ENCODE measurements at places on chromosomes 4 and X. TPM values are rescaled to one million over a fixed set of nuclear protein-coding genes. Genes with fewer than 3 reads are reported as not detected.

GRCh38 chr4:182113779-182114178 lies 129.4 kb upstream of the TENM3 start:
- DNase-seq, result peak; percentile 16

DNA sequence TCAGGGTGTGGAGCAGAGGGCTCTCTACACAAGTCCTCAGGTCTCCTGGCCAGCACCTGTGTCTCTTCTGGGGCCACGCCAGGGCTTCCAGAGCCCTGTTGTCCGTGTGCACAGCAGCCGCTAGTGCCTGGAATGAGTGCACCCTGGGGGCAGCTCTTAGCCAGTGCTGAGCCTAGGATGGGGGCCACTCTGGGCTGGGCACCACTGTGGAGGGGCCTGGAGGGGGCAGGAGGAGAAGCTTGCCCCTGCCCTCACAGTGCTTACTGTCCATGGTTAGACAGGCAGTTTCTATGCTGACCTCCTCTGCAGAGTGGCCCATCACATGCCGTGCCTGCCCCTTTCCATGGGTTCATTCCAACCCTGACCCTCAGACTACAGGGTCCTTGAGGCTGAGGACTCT lies 42.7 kb upstream of the GRPEL1 start:
- DNase-seq, result no peak

DNA sequence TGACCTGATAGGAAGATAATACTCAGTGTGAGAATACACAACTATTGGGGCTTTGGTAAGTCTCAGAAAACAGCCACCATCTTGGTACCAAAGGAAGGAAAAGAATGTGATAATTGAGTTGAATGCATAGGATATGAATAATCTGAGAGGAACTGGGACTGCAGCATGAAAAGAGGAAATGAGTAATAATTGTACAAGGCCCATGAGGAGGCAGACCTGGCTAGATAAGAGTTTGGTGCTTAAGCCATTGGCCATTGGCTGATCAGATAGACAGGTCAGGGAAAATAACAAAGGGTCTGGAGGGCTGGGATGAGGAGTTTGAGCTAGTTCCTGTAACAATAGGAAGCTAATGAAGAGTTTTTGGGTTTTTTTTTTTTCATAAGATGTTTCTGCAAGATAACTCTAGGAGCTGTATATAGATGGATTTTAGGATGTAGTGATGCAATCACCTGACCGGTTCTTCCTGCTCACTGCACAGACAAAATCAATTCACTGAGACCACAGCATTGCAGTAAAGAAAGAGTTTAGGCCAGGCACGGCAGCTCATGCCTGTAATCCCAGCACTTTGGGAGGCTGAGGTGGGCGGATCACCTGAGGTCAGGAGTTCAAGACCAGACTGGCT lies 5.3 kb upstream of the TRMT2B start:
- DNase-seq, result peak; percentile 68

GRCh38 chrX:2705046-2705832 lies 14.1 kb downstream of the CD99 start:
- DNase-seq, result no peak

GYPE gene
- total RNA-seq, result 0.54 TPM
